Fibroblast of skin of back (primary cell): ENCODE measurements at places on chromosomes 3 and 15.

DNA sequence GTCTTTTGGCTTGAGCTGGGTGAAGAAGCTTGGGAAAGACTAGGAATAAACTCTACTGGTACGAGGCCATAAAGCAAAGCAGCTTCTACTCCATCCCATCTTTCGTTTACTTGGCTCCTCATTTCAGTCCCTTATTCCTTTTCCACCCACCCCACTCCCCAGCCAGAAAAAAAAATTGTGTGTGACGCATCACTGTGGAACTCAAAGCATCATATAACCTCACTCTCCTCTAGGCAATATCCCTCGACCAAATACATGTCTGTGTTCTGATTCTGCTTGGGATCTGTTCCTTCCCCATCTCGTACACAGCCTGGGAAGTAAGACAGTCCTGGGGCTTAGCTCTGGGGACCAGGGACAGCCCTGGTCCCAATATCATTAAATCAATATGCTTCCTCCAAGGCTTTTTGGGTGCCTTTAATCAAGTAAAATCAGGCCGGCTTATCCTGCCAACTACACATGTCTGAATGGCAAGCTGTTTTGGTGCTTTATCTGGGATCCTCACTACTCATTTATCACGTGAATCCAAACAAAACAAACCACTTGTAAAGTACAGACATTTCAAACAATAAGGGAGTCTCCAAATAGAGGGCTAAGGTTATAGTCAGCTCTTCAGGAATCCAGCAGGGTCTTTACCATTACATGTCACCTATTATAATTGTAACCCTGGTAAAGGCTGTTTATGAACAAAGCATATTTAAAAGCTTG is 74.9 kb upstream of the ZBED2 start:
- DNase-seq, result peak; percentile 79

- DNase-seq, result no peak
These were observed 29.9 kb upstream of the RGMA start for GRCh38 chr15:93118904-93119303.

DNA sequence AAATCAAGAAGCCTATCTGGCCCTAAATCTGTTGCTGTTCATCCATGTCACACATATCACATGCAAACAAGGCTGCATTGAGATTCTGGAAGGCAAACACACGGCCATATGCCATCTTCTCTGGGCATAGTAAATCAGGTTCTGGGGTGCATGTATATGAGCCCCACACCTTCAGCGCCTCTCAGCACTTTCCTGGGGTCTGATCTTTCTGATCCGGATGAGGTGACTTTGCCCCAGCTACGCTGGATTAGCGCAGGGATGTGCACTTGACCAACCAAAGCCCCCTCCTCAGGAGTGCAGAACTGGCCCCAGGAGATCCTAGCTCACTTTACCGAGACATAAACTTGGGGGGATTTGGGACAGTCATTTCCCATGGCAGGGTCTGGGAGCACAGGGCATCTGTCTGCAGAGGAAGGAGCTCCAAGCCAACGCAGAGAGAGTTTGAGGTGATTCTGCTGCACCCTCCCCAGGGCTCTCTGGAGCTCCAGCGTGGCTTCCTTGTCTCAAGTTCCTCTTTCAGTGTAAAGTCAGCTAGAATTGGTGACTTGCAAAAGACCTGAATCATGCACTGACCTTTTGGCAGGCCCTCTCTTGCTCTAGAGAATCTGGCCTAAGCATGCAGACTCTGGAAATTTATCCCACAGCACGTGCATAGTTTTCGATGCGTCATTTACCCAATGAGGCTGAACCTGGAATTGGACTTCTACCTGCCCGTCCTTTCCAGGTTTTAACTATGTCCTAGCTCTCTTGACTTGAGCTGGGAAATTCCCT is 63.5 kb upstream of the KLF13 start:
- DNase-seq, result no peak

DNA sequence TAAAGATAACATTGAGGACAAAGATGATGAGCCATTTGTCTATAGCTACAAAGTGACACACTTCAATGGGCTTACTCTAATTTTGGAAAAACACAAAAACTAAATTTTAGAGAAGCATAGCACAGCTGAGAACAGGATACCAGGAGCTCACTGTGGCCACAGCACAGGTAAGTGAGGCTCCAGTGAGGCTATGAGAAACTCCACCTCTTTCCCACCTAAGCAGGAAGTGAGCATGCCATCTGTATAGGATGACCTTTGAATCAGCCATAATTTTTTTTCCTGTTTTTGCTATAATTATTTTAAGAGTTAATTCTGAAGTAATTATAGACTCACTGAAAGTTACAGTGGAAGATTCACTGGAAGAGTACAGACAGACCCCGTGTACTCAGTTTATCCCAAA is 82.1 kb upstream of the DCLK3 start:
- no peak for DNase-seq

- no peak for DNase-seq
These were observed 2.9 kb upstream of the MCM2 start for GRCh38 chr3:127595303-127595702.

- peak; percentile 47 for DNase-seq
These were observed 6.4 kb downstream of the UBP1 start for GRCh38 chr3:33433843-33434242.

DNA sequence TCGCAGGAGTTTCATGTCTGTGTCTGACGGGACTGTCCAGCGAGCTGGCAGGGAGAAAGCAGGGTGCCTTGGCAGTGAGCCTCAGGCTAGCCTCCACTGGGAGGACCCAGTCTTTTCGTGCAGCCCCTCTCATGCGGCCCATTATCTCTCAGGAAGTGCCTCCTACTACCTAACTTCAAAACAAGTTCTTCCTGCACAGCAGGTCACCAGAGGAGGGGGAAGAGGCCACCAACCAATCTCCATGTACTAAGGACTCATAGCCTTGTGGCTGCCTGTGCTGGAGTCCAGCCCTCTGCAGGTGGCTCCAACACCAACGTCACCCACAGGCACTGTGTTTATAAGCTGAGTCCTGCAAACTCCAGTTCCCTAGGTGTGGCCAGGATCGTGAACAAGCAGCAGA is 4.8 kb downstream of the VIPR1 start:
- no peak for DNase-seq

GRCh38 chr3:153165261-153165681 is 3.2 kb downstream of the RAP2B start:
- DNase-seq, result peak; percentile 18

GRCh38 chr3:26425076-26425475 is 197.5 kb upstream of the LRRC3B start:
- no peak for DNase-seq

DNA sequence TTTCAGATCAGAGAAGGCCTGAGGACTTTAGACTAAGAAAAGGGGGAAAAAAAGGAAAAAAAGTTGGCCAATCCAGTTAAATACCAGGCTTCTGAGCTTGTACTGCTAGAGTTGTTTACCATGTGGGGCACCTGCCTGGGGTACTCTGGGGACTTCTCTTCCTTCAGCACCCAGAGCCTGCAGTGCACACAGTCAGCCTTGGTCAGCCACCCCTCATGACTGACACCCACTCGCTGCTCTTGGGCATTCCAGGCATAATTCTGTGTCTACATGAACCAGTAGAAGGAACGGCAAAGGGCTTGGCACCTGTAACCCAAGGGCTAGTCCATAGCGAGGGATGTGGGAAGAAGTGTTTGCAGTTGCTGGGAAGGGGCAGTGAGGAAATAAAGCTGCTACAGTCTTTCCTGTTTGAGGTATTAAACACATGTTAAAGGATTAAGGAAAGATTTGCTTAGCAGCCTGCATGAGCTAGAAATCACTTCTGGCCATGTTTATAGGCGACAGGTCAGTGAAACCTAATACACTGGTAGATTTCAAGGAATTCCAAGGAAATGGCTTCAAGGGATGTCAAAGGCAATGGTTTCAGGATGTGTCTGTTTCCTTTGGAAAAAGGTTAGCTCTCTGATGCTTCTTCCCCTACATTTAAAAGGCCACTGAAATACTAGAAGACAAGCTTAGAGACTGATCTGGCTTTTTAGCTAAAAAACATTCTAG is 232.5 kb downstream of the CHST2 start:
- no peak for DNase-seq

- no peak for DNase-seq
These were observed 34.3 kb downstream of the GOLIM4 start for GRCh38 chr3:168061332-168061996.

GRCh38 chr3:31167666-31168065 is 273.2 kb upstream of the GADL1 start:
- DNase-seq, result peak; percentile 46

GRCh38 chr3:156488767-156489166 is 66.2 kb downstream of the SSR3 start:
- DNase-seq, result peak; percentile 51

DNA sequence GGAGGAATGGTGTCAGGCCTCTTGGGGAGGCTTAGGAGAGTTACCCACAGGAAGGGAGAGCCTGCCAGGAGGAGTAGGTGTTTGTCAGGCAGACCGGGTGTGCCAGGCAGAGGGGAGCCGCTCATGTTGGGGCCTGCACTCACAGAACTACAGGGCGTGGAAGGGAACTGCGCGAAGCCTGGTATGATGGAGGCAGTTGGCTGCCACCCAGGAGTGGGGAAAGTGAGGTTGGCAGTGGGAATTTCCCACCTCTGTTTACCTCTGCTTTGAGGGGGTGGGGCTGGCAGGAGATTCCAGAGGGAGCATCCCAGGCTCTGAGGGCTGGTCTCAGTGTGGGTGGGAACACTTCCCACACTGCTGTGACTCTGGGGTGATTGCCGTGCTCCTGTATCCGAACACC is 99.9 kb downstream of the SLCO3A1 start:
- DNase-seq, result no peak

DNA sequence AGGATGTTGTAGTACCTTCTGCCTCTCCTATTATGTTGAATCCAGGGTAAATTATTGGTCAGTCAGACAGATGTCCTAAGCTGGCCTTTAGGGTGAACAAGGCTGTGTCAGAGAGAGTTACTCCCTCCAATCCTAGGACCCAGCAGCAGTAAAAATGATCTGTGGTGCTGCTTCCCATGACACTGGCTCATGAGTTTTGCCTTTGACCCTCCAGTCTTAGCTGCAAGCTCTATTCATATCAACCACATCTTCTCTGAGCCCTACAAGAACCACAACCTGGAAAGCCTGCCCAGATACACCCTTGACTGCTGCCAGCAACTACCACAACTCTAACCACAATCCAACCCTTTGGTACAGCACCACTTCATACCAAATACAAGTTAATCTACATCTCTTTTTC is 27.2 kb upstream of the PHLDB2 start:
- no peak for DNase-seq

DNA sequence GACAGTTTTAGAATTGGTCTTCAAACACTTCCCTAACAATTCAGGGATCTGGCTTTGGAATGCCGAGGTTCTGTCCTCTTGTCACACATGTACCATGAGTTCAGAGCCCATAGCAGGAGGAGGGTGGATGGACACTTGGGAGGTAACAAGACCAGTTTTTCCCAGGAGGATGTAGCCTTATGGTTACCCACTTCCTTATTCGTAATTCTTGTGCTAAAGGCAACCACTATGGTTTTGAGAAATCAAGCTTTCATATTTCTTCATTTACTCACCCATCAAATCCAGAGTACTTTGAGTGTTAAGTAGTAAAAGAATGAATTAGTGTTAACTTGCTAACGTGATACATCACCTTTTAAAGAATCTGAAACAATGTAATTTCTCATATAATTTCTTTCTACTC is 479.6 kb upstream of the ALCAM start:
- DNase-seq, result peak; percentile 63

- peak; percentile 50 for DNase-seq
These were observed 10.5 kb upstream of the GADL1 start for GRCh38 chr3:30904996-30905395.
